Esophagus mucosa (tissue), 1 donor: ENCODE measurements at places on chromosomes 2 and 18. TPM values are rescaled to one million over a fixed set of nuclear protein-coding genes. Genes with fewer than 3 reads are reported as not detected.

Gene RND3
- 62.3 TPM for total RNA-seq

Gene RGPD3
- total RNA-seq: 0.04 TPM

Gene BMP10
- total RNA-seq: not detected

Gene GCG
- total RNA-seq: not detected

Gene HTRA2
- total RNA-seq: 17.9 TPM

Gene KCNK3
- total RNA-seq: 0.44 TPM

DNA sequence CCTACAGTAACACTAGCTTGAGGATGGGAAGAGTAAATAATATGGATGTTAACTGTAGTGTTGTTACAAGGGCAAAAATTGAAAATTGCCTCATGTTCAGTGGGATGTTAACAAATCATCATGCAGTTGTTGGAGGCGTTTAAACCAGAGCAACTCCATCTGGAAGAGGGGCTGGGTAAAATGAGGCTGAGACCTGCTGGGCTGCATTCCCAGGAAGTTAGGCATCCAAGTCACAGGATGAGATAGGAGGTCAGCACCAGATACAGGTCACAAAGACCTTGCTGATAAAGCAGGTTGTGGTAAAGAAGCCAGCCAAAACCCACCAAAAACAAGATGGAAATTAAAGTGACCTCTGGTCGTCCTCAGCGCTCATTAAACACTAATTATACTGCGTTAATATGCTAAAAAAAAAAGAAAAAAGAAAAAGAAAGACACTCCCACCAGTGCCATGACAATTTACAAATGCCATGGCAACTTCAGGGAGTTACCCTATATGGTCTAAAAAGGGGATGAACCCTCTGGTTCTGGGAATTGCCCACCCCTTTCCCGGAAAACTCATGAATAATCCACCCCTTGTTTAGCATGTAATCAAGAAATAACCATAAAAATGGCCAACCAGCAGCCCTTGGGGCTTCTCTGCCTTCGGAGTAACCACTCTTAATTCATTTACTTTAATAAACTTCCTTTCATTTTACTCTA is 101.4 kb downstream of the MYO5B start:
- no peak for ATAC-seq

- no peak for ATAC-seq
These were observed 1925.8 kb upstream of the CELF4 start for GRCh38 chr18:39491408-39491807.

DNA sequence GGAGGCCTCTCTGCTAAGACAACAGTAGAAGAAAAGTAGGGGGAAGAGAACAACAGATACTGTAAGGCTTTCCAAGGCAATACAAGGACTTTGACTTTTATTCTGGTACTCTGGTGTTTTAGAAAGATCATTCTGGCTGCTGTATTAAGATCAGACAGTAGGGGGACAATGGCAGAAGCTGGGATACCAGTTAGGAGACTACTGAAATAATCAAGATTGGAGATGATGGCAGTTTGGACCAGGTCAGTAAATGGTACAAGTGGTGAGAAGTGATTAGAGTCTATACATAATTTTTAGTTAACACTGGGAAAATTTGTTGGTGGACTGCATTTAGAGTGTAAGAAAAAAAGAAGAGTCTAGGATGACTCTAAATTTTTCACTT is 139.7 kb downstream of the ROCK1 start:
- peak; percentile 31 for ATAC-seq

- no peak for ATAC-seq
These were observed 512.0 kb downstream of the CMPK2 start for GRCh38 chr2:6353669-6354068.

DNA sequence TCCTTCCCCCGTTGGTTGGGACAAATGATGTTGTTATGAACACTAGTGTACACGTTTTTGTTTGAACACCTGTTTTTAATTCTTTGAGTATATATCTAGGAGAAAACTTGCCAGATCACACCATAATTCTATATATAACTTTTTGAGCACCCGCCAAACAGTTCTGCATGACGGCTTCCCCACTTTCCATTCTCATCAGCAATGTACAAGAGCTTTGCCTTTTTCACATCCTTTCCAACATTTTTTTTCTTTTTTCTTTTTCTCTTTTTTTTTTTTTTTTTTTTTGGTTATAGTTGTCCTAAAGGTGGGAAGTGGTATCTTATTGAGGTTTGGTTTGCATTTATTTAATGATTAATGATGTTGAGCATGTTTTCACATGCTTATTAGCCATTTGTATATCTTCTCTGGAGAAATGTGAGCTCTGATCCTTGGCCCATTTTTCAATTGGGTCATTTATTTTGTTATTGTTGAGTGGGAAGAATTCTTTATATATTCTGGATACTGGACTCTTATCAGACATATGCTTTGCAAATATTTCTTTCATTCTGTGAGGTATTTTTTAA is 86.9 kb upstream of the ZC3H15 start:
- no peak for ATAC-seq

DNA sequence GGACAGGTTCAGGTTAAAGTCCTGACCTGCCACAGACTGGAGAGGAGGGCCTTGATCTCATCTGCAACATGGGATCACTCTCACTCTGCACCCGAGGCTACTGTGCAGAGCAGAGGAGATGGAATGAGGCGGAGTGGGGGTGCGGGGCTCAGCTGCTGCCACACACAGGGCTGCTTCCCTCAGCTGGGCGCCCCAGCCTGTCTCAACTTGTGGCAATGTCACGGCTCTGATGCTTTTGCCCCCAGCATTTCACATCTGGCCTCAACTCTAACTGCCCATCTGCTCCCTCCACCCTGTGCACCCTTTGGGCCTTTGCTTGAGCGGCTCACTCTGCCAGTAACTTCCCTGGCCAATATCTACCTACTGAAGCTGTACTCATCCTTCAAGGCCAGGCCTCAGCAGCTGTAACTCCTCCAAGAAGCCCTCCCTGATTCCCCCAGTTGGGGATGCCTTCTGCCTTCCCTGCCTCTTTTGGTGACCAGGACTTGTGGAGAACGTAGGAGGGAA is 70.3 kb downstream of the POLR1A start:
- no peak for ATAC-seq

- ATAC-seq: no peak
These were observed 25.0 kb upstream of the PHLPP1 start for GRCh38 chr18:62690236-62690815.

DNA sequence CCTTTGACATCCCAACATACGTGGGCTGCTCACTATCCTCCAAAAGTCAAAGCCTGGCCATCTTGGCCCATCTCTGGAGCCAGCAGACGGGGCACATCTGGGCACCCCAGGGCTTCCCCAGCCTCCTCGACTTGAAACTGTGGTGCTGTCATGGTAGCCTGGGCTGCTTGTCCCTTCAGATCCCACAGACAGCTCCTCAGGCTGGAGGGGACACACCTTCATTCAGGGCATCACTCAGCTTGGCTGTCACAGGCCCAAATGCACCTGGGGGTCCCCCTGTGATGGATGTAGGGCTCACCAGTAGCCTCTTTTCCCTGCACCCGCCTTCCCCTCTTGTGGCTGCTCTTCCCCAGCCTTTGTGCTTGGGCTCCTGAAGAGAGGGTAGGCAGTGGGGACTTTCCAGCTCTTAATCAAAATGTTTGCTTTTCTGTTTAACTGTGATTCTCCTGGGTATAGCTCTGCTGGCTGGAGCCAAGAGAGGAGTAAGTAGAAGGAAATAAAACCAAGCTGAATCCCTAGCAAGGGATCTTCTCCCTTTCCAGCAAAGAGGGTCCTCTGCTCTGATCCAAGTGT is 92.3 kb downstream of the GYPC start:
- no peak for ATAC-seq

DNA sequence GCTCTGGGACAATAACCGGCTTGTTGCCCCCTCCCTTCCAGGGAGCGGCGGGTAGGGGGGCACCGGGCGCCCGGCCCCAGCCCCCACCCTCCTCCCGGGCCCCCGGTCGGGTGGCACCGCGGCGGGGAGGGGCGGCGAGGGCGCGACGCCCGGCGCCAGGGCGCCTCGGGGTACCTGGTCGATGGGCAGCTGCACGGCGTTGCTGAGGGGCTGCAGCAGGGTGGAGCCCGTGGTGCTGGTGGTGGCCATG is 193 bp downstream of the MBOAT2 start:
- peak; percentile 0 for ATAC-seq

GRCh38 chr2:168166902-168167510 is 80.4 kb downstream of the STK39 start:
- no peak for ATAC-seq

DNA sequence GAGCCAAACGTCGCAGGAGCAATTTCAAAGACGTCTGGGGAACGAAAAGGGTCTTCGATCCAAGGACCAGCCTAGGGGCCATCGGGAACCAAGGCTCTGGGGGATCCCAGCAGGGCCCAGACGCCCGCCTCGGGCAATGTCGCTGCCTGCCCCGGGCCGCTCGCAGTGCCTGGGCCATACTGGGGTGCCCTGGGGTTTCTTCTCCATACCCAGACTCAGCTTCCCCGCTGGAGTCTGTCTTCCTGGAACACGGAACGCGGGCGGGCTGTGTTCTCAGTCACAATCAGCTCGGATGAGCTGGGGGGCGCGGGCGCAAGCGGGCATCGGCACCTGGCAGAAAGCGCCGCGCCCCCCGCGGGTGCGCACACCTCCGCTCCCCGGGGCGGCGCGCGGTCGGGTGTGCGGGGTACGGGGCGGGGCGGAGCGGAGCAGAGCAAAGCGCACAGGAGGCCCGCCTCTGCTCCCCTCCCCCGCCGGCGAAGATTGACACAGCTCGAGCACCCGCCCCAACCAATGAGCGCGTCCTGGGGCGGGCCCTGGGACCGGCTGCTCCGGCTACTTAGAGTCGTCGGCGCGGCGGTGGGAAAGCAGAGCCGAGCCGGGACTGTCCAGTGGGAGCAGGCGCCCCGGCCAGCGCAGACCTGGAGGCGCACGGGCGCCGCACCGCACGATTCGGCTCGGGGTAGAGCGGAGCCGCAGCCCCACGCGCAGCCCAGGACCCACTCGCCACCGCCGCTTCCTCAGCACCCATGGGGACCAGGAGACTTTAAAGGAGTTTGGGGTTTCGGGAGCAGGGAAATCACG is at the start of gene LRATD1:
TSS of gene LRATD1 (plus strand) at position 585 of the 804 bp plus-strand sequence. CDS start 1,263 bp downstream, outside the sequence.
- peak; percentile 88 for ATAC-seq

GRCh38 chr18:13240060-13240725 is 21.6 kb downstream of the LDLRAD4 start:
- no peak for ATAC-seq

- ATAC-seq: no peak
These were observed 47.8 kb downstream of the TMEM163 start for GRCh38 chr2:134670955-134671354.

- no peak for ATAC-seq
These were observed 62.1 kb downstream of the SETBP1 start for GRCh38 chr18:44742718-44743311.

DNA sequence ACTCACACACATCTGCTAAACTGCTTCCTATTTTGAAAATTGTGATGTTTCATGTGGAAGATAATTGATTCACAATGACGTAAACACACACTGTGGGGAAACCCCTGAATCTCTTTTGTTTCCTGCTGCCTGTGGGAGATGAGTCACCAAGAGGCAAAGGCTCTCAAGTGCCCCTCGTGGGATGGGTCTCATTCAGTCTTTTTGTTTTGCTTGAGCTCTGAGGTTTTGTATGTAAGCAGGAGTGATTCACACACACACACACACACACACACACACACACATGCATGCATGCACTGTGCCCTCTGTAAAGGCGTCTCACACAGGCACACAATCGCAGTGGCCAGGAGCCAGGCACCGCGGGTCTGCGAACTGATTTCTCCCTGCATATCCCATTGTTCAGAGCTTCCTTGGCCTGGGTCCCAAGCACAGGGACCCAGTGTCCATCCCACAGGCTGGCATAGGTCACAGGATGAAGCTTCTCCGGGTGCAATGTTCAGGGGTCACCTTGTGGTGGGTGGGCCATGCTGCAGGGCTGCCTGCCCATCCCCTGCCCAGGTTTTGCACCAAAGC is 12.1 kb upstream of the ARHGEF4 start:
- ATAC-seq: peak; percentile 71

GRCh38 chr2:144643537-144644336 is 123.8 kb upstream of the ZEB2 start:
- no peak for ATAC-seq

DNA sequence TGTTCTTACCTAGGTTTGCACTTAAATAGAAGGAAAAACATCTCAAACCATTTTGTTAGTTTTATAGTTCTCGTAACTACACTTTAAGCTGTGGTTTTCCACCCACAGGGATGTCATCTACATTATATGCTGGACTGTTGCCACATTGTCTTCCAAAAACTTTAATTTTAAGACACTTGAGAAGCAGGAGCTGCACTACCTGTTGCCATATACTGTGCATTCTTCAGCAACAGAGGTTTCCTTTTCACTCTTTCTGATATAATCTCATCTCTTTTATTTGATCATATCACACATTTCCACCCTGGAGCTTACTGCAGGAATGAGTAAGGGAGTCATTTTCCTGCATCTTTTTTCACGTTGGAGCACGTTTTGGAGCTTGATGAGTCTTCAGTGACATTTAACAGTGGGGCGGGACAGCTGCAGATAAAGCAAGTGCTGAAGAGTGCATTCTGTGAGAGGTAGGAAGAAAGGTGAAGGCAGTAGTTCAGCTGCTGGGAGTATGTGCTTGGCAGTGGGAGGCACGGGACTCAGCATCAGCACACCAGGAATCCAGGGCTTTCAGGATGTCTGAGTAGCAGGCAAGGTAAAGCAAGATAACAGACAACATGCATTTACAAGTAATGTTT is 3.8 kb downstream of the LIMS1 start:
- ATAC-seq: peak; percentile 38
